A549 treated with dexamethasone at 1 μM for 4 hours (cell line): ENCODE measurements at places on chromosomes 12 and 14. TPM values are rescaled to one million over a fixed set of nuclear protein-coding genes. Genes with fewer than 3 reads are reported as not detected.

Gene CCDC38
- total RNA-seq = 0.06 to 0.15 TPM (median 0.10 TPM) in 5 replicates

Gene FAR2
- 0.11 to 0.20 TPM (median 0.17 TPM) in 3 of 5 replicates, not detected in the others for total RNA-seq

Gene SERPINA1
- total RNA-seq = 1.2 to 2.8 TPM (median 2.2 TPM) in 5 replicates

Gene KLRD1
- not detected in 5 replicates for total RNA-seq
